ENCODE measurements at places on chromosomes 6 and 20. TPM values are rescaled to one million over a fixed set of nuclear protein-coding genes. Genes with fewer than 3 reads are reported as not detected.

DNA sequence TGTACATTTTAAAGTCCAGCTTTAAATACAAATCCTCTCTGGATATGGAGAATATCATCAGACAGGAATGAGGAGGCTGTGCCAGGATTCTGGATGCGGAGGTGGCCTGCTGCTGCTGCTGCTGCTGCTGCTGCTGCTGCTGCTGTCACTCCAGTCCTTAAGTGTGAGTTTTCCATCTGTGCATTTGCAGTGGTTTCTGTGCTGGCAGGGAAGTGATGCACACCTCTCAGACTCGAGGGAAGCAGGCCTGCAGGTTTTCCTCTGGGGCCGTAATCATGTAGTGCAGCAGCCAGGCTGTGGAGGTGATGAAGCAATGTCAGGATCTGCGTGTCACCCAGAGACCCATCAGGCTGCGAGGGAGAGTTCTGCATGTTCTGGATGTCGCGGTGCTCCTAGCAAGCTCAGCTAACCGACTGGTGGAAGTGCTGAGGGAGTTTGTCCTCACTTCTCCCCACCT is 32.0 kb downstream of the CFAP61 start:
- DNase-seq = no peak

Gene SMLR1
- not detected for total RNA-seq

GRCh38 chr20:45174434-45175364 is at the start of gene PI3:
Gene PI3 (plus strand): TSS chr20:45174902. CDS start chr20:45174923, 21 bp downstream.
- DNase-seq = no peak

DNA sequence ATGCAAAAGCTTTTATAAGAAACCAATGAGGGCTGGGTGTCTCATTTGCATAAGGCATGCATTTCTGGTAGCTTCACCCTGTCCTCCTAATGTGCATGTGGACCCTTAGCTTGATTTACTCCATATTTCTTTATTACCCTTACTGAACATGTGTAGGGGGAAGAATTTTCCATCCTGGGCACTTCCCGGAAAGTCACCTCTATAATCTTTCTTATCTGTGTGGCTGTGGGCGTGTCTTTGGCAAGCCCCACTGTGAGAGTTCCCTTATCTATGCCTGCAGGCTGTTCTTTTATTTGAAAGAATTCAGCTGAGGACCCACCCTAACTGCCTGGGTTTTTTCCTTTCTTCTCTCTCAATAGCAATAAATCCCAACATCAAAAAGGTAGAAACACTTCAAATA is 627.8 kb downstream of the DOK5 start:
- DNase-seq = no peak

GRCh38 chr6:336159-337114 is 44.1 kb downstream of the DUSP22 start:
- no peak for DNase-seq

DNA sequence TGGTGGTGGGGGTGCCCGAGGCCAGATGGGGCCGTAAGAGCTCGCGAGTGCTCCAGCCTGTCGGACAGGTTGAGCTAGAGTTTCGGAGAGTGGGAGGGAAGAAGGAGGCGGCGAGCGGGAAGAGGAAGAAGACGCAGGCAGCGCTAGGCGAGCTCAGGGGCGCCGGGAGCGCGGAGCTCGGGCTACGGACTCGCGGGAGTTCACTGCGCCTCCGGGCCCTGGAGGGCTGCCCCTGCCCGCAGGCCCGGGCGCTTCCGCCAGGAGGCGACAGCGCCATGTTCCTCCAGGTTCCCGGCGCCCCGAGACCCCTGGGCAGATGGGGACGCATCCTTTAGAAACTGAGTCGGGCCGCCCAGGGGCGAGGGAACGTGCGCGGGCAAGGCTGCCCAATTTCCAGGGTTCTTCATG is 984 bp downstream of the TFAP2C start:
- no peak for DNase-seq

GRCh38 chr20:16052456-16052855 is 520.8 kb downstream of the KIF16B start:
- no peak for DNase-seq

GRCh38 chr6:137804637-137805036 is 62.4 kb upstream of the TNFAIP3 start:
- DNase-seq = no peak
